ENCODE measurements at places on chromosomes 5 and 9.

DNA sequence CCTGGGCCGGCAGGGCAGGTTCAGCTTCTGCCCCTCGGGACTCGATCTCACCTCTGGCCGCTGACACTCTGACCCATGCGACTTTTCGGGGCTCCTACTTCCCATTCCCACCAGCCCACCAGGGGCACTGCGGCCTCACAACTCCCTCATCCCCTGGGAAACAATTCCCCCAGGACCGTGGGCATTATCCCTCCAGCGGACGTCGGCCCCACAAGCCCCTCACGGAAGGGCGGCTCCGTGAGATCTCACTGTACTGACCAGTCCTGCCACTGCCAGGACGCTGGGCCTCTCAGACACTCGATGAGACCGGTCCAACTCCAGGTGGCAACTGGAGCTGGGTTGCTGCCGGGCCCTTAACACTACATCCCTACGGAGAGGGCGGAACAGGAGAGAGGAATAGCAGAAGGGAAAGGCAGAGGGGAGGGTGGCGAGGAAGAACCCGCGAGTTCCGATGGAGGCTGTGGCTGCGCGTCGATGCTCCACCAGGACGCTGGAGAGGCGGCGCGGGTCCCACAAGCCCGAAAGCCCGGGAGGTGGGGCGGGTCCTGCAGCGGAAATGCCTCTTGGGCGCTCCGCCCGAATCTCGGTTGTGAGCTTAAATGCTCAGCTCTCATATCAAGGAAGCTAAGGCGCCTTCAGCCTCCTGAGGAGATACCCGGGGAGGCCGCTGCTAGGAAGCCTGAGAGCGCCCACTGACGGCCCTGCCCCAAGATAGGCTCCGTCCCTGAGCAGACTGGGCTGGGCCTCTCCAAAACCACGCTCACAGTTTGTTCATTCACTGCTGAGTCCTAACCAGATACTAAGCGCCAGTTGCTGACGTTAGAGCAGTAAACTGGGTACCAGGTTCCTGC lies 36.3 kb downstream of the VCP start:
- peak; percentile 92 for ATAC-seq

DNA sequence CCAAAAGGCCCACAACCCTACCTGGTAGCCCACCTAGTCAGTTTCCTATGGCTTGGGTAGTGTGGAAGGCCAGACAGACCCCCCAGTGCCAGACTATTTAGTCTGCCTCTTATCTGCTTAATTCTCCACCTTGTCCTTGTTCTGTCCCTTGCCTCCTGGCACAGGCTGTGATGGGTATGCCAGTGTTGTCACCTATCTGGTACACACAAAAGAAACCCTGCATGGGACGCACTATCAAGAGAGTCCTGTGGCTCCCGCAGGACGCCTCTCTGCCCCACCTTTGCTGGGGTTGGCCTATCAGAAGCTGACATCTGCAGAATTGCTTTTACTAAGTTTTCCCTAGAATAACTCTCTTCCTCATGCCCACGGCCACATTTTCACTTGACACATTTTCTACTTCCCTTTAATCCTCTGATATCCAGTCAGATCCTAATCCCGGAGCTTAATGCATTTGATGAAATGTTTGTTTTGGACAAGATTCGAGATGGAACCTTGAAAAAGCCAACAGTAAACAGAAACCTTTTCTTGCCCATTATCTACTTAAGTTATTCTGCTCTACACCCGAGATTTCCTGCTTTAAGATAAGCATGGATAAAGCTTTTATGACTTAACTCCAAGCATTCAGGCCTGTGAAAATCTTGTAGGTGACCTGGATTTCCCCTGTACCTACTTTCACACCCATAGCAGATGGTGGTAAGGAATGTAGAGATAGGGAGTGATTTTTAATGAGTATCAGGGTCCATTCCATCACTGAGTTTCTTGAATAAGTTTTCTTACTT lies 468.5 kb downstream of the ZNF608 start:
- no peak for ATAC-seq

- ATAC-seq = peak; percentile 38
These were observed 36.5 kb downstream of the PPIC start for GRCh38 chr5:122999947-123000563.

GRCh38 chr9:75695921-75696320 lies 194.6 kb upstream of the PCSK5 start:
- ATAC-seq = no peak

- no peak for ATAC-seq
These were observed 35.7 kb upstream of the MSX2 start for GRCh38 chr5:174688441-174689354.

DNA sequence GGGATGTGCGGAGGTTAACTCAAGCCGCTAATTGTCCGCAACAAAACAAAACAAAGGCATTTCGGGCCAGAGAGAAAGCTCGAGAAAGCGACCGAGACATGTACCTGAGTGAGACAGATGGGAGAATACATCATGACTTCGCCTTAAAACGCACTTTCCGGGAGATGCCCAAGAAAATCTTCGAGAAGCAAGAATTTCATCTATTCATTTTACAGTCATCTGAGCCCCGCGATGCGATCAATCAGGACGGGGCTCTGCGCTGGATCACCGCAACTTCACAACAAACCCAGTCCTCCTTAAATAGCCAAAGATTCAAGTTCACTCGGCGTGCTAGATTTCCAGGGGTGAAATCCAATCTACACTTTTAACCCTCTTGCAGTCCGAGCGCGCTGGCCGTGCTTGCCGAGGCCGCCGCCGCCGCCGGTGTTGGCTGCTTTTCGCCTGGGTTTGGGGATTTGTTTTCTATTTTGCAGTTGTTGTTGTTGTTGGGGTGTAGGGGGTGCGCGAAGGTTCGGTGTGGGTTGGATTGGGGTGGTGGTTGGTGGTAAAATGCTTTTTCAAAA lies 482 bp downstream of the NFIB start:
- ATAC-seq = no peak

GRCh38 chr9:117232281-117232680 lies 182.6 kb downstream of the ASTN2 start:
- no peak for ATAC-seq

- ATAC-seq = no peak
These were observed 89.5 kb downstream of the ARSB start for GRCh38 chr5:78895616-78896015.

Data from activated T-helper 17 cell treated with anti-CD3 and anti-CD28 coated beads, Interleukin-2, amount 50 U/mL, for 72 hours (primary cell).